ACHN (cell line): ENCODE measurements at places on chromosomes 1 and 21.

GRCh38 chr1:231695439-231696255, 69.1 kb downstream of the DISC1 start:
- no peak for DNase-seq

DNA sequence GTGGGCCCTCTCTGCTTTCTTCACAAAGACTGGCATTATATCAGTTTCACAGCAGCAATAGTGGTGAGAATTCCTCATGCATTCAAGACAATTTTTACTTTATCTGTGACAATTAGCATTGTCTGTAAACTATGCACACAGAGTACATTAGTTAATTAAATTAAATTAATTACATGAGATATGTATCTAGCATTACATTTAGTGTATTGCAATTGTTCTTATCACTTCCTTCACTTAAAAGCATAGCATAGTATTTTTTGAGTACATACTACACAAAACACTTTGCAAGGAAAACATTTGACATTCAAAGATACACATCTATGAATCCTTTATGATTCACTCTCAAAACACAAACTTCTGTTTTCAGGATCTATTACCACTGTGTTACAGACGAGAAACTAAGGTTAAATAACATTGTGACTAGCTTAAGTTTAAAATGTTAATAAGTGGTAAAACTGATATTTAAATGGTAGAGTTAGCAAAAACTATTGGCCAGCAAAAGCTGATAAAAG, 1542.6 kb downstream of the PLA2G4A start:
- no peak for DNase-seq

DNA sequence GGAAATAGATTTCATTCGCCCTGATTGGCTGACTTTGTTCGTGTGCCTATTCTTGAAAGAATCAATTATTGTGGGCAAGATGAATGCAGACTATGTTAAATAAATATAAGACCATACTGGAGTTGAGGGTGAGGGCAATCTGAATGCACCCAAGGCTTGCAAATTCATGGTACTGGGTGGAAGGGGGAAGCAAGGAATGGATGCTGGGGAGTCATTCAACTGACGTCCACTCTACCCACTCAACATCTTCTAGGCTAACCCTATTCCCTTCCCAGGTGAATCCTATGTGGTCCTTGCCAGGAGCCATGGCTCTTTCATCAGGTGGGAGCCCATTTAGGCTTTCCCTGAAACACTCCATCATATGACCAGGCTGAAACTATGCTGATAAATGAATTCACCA, 5.7 kb upstream of the CYP4B1 start:
- DNase-seq = no peak

DNA sequence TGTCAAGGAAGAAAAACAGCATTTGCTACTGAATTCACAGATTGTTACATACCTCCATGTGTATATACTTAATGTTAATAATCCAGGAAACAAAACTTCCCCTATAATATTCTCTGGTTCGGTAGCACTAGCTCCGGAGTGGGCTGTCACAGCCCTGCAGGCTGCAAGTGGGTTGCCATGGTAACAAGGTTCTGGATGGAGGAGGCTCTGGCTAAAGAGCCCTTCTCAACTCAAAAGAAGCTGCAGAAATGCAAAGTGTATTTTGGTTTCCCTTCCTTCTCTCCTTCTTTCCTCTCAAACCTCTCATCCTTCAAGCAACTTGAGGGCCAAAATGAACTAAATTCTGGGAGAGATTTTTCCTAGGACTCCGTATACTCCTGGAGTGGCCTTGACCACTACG, 45.2 kb downstream of the ASTN1 start:
- no peak for DNase-seq

DNA sequence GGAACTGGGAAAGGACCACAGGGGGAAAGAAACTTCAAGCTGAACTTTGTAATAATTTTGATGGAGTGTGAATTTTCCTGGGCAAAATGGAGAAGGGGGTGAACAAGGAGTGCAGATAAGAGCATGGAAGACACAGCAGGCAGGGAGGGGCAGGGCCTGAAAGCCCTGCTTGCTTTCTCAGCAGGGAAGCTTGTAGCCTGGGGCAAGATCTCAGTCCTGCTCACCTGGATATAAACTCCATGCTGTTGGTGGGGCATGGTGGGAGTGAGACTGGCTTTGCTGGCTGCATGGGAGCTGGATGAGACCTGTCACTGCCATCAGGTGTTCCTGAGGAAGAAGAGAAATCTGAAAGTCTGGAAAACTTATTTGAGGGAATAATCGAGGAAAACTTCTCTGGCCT, 58.7 kb upstream of the RC3H1 start:
- no peak for DNase-seq

DNA sequence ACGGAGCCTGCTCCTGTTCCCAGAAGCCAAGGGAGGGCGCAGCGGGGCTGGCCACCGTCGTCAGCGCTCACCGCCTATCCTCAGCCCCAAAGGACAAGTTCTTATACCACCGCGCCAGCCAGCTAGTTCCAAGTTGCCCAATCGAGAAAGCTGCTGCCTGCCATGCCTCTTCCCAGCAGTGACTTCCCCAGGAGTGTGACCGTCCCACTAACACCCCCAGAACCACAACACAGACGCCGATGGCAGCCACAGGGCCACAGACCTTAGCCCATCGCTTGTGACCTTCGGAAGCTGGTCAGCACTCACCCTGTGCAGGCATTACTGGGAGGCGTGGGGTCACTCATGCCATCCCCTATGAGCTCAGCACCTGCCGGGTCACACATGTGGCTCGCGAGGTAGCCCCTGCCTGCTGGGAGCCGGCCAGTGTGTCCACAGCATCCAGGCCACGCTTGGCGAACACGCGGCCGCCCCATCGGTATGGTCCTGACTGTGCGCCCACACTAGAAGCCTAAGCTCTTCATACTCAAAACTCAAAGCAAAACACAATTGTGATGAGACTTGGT, 20.1 kb downstream of the NADK start:
- DNase-seq = no peak

GRCh38 chr1:15681349-15682292, 2.5 kb upstream of the PLEKHM2 start:
- DNase-seq = no peak

DNA sequence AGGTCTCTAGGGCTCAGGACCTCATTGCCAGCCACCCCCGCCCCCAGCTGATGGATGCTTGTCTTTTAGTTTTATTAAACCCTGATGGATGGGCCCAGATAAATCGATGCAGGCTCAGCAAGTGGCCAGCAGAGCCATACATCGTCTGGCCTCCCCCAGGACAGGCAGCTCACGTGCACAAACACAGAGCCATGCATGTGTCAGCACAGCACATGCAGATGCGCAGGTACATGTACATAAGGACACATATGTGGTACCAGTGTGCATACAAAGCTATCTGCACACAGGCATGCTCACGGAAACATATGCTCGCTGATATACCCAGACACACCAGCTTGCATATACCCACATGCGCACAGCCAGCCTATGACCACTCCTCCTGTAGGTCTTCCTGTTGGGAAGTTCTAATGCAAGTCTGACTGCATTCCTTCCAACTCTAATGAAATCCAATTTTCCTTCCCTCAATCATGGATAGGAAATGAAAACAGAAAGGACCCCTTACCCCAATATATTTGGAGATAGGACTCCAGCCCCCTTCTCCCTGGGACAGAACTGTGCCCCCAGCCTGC, 897 bp downstream of the COL16A1 start:
- DNase-seq = no peak

DNA sequence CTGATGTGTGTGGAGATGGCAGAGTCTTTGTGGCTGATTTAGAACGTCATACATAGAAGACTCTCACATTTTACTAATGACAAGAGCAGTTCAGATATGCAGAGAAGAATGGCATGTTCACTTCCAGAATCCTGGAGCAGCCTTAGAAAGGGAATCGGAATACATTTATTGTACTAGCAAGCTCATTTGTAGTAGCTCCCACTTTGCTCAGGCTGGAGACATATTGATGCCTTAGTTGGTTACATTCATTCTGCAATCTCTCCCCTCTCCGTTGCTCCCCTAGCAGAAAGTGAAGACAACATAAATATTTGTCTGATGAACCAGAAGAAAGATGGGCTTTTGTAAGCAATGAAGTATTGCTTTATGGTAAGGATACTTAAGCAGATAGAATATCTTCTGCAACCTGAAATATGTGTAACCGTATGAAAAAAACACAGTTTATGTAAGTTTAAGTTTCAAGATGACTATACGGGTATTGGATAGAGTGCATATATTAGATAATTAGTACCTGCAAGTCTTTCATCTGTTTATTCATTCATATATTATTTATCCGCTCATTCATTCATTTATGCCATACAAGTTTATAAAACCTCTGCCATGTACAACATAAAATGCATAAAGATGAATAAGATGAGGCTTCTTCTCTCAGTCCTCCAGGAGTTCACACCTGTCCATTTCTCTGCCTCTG, 135.7 kb downstream of the CNIH3 start:
- DNase-seq = no peak

- no peak for DNase-seq
Measured at GRCh38 chr1:91751275-91751674, 134.7 kb downstream of the TGFBR3 start.

DNA sequence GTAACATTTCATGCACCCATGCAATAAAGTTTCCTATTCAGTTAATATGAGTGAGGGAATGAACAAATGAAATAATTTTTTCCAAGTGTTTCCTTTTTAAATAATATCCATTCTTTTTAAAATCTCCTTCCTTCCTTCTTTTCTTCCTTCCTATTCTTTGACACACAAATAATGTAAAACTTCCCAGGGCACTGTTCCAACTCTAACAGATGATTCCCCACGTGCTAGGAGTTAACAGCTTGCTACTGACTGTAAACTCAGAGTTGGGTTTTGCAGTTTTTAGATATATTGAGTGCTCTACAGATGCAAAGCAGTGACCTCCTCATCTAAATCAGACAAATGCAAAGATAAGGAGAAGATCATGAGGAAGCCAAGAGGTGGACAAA, 54.0 kb upstream of the POU2F1 start:
- DNase-seq = no peak

DNA sequence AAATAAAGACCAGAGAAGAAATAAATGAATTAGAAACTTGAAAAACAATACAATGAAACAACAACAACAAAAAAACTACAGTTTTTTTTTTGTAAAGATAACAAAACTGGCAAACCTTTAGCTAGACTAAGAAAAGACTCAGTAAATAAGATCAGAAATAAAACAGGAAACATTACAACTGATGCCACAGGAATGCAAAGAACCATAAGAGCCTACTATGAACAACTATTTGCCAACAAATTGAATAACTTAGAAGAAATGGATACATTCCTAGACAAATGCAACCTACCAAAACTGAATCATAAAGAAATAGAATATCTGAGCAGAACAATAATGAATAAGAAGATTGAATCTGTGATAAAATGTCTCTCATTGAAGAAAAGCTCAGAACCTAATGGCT, 742.0 kb downstream of the ADGRL2 start:
- no peak for DNase-seq

DNA sequence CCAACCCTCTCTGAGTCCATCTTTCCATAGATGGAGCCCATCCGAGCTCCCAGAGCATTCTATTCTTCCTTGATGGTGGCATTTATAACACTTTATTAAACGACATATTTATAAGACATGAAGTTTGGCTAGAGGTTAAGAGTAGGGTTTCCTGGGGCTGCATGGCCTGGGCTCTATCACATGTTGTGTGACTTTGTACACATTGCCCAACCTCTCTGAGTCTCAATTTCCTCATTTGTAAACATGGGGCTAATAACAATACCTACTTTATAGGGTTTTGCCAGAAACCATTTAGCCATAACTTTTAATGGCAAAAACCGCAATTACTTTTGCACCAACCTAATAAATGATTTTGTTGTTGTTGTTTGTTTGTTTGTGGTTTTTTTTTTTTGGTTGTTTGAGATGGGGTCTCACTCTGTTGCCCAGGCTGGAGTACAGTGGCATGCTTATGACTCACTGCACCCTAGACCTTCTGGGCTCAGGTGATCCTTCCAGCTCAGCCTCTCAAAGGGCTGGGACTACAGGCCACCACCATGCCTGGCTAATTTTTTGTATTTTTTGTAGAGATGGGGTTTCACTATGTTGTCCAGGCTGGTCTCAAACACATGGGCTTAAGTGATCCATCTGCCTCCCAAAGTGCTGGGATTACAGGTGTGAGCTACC, 13.9 kb upstream of the ASAP3 start:
- DNase-seq = no peak

DNA sequence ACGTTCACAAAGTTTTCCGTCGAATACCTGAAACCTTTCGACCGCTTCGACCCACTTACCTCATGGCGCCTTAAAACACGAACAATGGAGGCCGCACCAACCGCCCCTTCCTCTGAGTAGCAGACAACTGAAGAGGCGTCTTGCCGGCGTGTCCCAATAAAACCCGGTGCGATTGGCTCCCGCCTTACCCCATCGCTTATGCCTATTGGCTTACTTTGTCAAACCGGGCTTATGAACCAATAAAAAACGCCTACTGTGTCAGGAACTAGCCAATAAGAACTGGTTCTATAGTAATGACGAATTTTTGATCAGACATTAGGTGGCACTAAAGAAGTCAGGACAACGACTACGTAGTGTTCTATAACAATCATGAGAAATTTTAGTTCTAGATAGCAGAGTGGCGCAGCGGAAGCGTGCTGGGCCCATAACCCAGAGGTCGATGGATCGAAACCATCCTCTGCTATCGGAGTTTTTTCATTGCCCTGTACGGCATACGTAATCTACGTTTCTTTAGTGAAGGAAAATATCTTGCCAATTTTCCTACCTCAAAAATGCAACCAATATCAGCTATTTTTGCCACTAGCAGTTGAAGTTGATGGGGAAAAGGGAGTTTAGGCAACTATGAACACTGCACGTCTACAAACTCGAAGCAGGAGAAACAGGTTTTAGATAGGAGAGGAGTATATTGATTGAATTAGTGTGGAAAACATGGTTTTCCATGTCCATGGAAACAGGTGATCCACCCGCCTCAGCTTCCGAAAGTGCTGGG, at the start of gene ILF2:
ILF2 (minus strand) TSS at position 135 of the 769 bp plus-strand sequence; CDS start at position 64, 71 bp downstream.
- peak; percentile 100 for DNase-seq

DNA sequence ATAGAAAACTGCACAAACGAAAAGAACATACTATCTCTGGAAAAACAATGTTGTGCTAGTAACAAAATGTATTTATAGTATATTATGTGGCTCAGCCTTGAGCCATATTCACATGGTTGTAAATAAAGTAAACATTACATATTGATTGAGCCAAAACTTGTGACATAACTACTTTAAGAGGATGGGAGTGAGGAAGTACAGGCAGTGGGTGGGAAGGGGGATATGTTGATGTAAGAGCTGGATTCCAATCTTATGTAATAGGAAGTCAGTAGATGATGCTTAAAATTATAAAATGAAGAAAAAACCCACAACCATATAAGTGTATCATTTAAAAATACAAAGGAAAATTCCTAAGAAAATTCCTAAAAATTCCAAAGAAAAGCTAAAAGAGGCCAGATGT, 42.7 kb downstream of the RHOU start:
- no peak for DNase-seq

GRCh38 chr1:205211839-205212536, 486 bp upstream of the DSTYK start:
- no peak for DNase-seq

GRCh38 chr1:237119091-237119490, 77.1 kb downstream of the RYR2 start:
- no peak for DNase-seq

- no peak for DNase-seq
Measured at GRCh38 chr1:19346026-19346425, 33.9 kb downstream of the SLC66A1 start.

- no peak for DNase-seq
Measured at GRCh38 chr21:30146558-30147282, 19.9 kb downstream of the CLDN17 start.

- no peak for DNase-seq
Measured at GRCh38 chr1:63618011-63618410, 24.8 kb downstream of the PGM1 start.
